A549 treated with GW870086 at 1 μM for 4 hours (cell line): ENCODE measurements at places on chromosomes 6 and 20. TPM values are rescaled to one million over a fixed set of nuclear protein-coding genes. Genes with fewer than 3 reads are reported as not detected.

The ABCF1 gene
- total RNA-seq, result 46.8 to 53.5 TPM (median 48.8 TPM) in 5 replicates

The RIPPLY2 gene
- 0.26 to 1.5 TPM (median 0.58 TPM) in 4 of 5 replicates, not detected in the other for total RNA-seq

The ECT2L gene
- not detected in 5 replicates for total RNA-seq

The DLL1 gene
- 0.21 to 0.45 TPM (median 0.28 TPM) in 5 replicates for total RNA-seq

The SLC17A4 gene
- total RNA-seq, result not detected in 5 replicates

The SLC35F1 gene
- 0.03 to 0.06 TPM in 2 of 5 replicates, not detected in the others for total RNA-seq

The HTR1B gene
- 0.14 to 0.35 TPM (median 0.23 TPM) in 5 replicates for total RNA-seq

The ADGRB3 gene
- not detected in 5 replicates for total RNA-seq

The CTAGE9 gene
- not detected in 5 replicates for total RNA-seq

The SLC24A3 gene
- total RNA-seq, result 0.07 TPM in 1 of 5 replicates, not detected in the others

The NKX2-4 gene
- total RNA-seq, result not detected in 5 replicates

The TRAPPC3L gene
- not detected in 5 replicates for total RNA-seq

The LPA gene
- total RNA-seq, result 0.03 to 0.13 TPM (median 0.09 TPM) in 5 replicates

The PHACTR3 gene
- total RNA-seq, result 0.06 to 0.32 TPM (median 0.16 TPM) in 5 replicates

The SLC12A5 gene
- total RNA-seq, result 11.7 to 15.2 TPM (median 15.1 TPM) in 5 replicates

The RSPO4 gene
- not detected in 5 replicates for total RNA-seq

The TRIM40 gene
- total RNA-seq, result not detected in 5 replicates

The SLC2A10 gene
- total RNA-seq, result not detected in 5 replicates

The ENPP3 gene
- total RNA-seq, result 0.05 TPM in 1 of 5 replicates, not detected in the others

The CD93 gene
- 0.02 to 0.03 TPM in 2 of 5 replicates, not detected in the others for total RNA-seq

The CGAS gene
- 4.6 to 5.0 TPM (median 4.8 TPM) in 5 replicates for total RNA-seq

The PDCD2 gene
- 48.4 to 61.8 TPM (median 52.0 TPM) in 5 replicates for total RNA-seq

The RNF146 gene
- 8.2 to 11.2 TPM (median 10.5 TPM) in 5 replicates for total RNA-seq

The TRIM10 gene
- total RNA-seq, result not detected in 5 replicates

The FAM184A gene
- not detected in 5 replicates for total RNA-seq

The ID4 gene
- 0.72 to 1.3 TPM (median 0.88 TPM) in 5 replicates for total RNA-seq

The HLA-DOA gene
- 0.03 to 0.14 TPM in 2 of 5 replicates, not detected in the others for total RNA-seq

The PLG gene
- not detected in 5 replicates for total RNA-seq

The HDGFL1 gene
- total RNA-seq, result not detected in 5 replicates

The RCAN2 gene
- total RNA-seq, result not detected in 5 replicates

The PRDM1 gene
- 4.2 to 6.4 TPM (median 5.5 TPM) in 5 replicates for total RNA-seq

The TEAD3 gene
- 5.0 to 7.6 TPM (median 6.7 TPM) in 5 replicates for total RNA-seq

The CPXM1 gene
- total RNA-seq, result not detected in 5 replicates

The C6orf58 gene
- 0.24 to 0.25 TPM in 2 of 5 replicates, not detected in the others for total RNA-seq

The TGIF2 gene
- total RNA-seq, result 3.4 to 4.9 TPM (median 4.0 TPM) in 5 replicates

The ARMH2 gene
- not detected in 5 replicates for total RNA-seq

The FLRT3 gene
- 1.1 to 1.6 TPM (median 1.3 TPM) in 5 replicates for total RNA-seq

The FOXS1 gene
- 0.35 to 1.1 TPM (median 0.64 TPM) in 5 replicates for total RNA-seq

The IBTK gene
- 22.0 to 35.0 TPM (median 31.8 TPM) in 5 replicates for total RNA-seq

The CALHM4 gene
- total RNA-seq, result not detected in 5 replicates

The TBXT gene
- total RNA-seq, result not detected in 5 replicates

The PSORS1C1 gene
- 4.4 to 7.5 TPM (median 6.1 TPM) in 5 replicates for total RNA-seq

The PTK6 gene
- 2.5 to 3.1 TPM (median 2.9 TPM) in 5 replicates for total RNA-seq

The TNF gene
- total RNA-seq, result 0.16 TPM in 1 of 5 replicates, not detected in the others

The TSBP1 gene
- total RNA-seq, result not detected in 5 replicates
